Thyroid gland (tissue), 4 donors: ENCODE measurements at places on chromosomes 7 and 10. TPM values are rescaled to one million over a fixed set of nuclear protein-coding genes. Genes with fewer than 3 reads are reported as not detected.

DNA sequence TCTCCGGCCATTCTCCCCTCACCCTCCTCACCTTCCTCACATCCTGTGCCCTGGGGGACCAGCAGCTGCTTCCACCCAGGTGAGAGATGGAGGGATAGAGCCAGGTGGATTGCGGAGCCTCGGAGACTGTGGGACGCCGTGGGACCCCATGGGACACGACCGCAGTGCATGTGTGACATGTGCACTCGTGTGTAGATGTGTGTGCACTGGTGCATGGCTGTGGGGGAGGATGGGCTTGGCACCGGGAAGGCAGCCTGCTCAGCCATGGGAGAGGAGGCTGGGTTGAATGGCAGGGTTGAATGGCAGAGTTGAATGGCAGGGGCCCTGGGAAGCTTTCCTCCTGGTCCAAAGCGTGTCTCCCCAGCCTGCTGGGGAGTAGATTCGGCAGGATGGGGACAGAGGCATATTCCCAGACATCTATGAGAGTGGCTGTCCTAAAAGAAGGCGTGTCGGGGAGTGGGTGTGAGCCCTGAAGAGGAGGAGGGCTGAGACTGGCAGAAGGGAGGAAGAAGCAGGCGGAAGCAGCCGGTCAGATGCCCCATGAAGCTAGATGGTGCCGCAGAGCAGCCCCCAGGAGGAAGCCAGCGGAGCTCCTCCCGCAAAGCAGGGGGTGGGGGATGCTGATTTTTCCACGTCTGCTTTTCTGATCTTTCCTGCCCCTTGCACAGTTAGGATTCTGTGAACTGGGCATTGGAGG lies 815 bp downstream of the GIMAP8 start:
- no peaks in the 10 kb centered on the region for H3K36me3 ChIP-seq
- peak; percentile 19 for DNase-seq
- H3K27ac ChIP-seq = peak overlapping the region; percentile 57

GRCh38 chr10:12597788-12598765 lies 248.7 kb downstream of the CAMK1D start:
- H3K4me3 ChIP-seq = no peak overlapping the region
- no peak for DNase-seq
- no peaks in the 10 kb centered on the region for H3K36me3 ChIP-seq
- no peak overlapping the region for H3K27ac ChIP-seq
- H3K4me1 ChIP-seq = peaks cover 5% of the 10 kb centered on the region

- DNase-seq = no peak
- peaks cover 16% of the 10 kb centered on the region for H3K4me1 ChIP-seq
- H3K4me3 ChIP-seq = no peak overlapping the region
- H3K27ac ChIP-seq = no peak overlapping the region
- no peaks in the 10 kb centered on the region for H3K27me3 ChIP-seq
Observed at GRCh38 chr7:44154703-44155102, 13.6 kb upstream of the MYL7 start.

DNA sequence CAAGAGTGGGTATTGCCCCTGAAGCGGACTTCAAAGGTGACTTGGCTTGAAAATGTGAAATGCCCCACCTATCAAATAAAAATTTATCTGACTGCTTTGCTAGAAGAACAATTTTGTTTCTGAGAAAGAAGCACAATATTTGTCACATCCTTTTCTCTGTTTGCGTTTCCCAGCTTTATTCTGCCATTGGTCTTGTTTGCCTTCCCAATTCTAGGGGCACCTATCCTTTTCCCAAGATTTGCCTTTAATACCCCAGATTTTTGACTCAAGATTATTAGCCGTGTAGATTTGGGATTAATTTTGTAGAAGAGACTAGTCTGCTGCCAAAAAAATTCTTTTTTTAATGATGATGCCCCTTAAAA lies 110.2 kb upstream of the LRGUK start:
- H3K36me3 ChIP-seq = no peaks in the 10 kb centered on the region
- H3K4me3 ChIP-seq = no peak overlapping the region
- no peaks in the 10 kb centered on the region for H3K4me1 ChIP-seq

DNA sequence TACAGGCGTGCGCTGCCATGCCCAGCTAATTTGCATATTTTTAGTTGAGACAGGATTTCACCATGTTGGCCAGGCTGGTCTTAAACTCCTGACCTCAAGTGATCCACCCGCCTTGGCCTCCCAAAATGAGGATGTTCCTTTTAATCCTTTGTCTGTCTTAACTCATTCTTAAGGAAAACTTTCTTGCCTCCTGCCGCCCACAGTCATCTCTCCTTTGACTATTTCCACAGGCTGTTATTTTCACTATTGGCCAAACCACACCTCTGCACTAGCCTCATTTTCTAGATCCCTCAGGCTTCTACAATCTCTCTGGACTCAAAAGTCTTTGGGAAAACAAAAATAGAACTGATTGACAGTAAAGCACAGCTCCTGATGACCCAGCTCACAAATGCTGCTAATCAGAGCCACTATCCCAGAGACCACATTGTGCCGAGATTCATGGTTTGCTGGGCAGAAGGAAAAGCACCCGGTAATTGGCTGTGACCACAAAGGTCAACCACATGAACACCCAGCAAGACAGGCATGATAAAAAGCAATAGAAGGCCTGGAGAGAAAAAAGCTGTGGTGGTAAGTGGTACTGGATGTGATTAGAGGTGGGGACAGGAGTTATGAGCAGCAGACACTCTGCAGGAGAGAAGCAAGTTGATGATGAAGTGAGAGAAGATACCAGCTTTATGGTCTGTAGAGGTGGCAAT lies 44.1 kb upstream of the ZNRF2 start:
- H3K36me3 ChIP-seq = no peaks in the 10 kb centered on the region
- no peak overlapping the region for H3K4me3 ChIP-seq
- H3K4me1 ChIP-seq = peaks cover 8% of the 10 kb centered on the region
- DNase-seq = no peak

DNA sequence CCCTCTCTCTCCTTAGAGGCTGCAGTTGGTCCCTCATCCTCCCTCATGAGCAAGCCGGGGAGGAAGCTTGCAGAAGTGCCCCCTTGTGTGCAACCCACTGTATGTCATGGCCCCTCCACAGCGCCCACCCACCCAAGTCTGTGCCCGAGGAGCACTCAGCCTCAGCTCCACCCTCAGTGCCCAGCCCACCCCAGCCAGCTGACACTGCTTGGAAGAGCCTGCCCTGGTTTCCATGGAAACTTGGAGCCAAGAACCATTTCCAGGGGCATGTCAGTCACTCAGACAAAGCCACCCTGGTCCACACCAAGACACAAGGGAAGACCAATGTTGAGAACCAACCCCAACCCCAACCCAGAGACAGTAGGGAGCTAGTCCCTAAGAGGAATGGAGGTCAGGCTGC lies 79.5 kb downstream of the PAX2 start:
- H3K27ac ChIP-seq = no peak overlapping the region
- peaks cover 36% of the 10 kb centered on the region for H3K27me3 ChIP-seq
- H3K4me3 ChIP-seq = no peak overlapping the region
- H3K36me3 ChIP-seq = no peaks in the 10 kb centered on the region
- DNase-seq = no peak

DNA sequence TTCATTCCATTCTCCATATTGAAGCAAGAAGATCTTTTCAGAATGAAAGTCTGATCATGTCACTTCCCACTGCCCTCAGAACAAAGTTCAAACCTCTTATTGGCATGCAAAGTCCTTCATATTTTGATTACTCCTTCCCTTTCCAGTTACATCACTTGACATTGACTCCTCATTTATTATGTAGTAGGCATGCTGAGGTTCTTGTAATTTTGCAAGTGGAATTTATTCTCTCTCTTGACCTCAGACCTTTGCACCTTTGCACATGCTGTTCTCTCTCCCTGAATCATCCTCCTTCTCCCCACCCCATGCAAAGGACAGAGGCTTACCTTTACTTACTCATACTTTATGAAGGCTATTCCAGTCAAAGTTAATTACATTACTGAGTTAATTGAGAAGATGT lies 13.0 kb downstream of the ITPRID1 start:
- no peaks in the 10 kb centered on the region for H3K4me1 ChIP-seq
- H3K27me3 ChIP-seq = no peaks in the 10 kb centered on the region
- no peak for DNase-seq
- no peak overlapping the region for H3K27ac ChIP-seq

GRCh38 chr7:92768501-92769393 lies 67.6 kb downstream of the CDK6 start:
- H3K4me3 ChIP-seq = no peak overlapping the region
- no peaks in the 10 kb centered on the region for H3K36me3 ChIP-seq
- H3K4me1 ChIP-seq = no peaks in the 10 kb centered on the region
- no peak overlapping the region for H3K27ac ChIP-seq
- H3K27me3 ChIP-seq = no peaks in the 10 kb centered on the region
- no peak for DNase-seq

DNA sequence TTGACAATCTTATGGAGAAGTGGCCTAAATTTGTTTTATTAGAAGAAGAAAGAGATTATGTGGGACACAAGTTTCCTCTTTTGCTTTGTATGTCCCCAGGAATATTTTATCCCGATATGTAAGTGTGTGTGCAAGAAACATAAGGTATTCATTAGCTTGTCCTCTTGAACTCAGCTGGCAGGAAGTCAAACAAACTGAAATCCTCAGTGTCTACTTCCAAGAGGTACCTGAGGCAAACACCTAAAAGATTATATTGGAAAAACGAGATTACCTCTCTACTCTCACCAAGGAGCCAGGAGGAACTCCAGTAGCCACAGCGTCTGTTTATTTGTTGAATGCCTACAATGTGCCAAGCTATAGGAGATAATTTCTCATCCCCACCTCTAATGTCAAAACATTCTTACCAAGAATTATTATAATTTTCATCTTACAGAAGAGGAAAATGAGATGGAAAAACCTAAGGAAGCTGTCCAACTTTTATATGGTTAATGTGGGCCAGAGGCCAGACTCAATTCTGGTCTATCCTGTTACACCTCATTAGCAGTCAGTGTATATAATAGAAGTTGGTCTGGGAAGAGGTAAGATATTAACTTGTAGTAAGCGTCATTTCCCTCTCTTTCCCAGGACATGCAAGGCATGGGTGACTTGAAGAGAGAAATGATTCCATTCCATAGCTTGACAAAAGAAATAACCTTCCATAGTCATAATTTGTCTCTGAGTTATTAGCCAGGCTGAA lies 692.7 kb downstream of the MAGI2 start:
- no peak overlapping the region for H3K27ac ChIP-seq
- no peaks in the 10 kb centered on the region for H3K4me1 ChIP-seq
- no peaks in the 10 kb centered on the region for H3K27me3 ChIP-seq
- no peak overlapping the region for H3K4me3 ChIP-seq

DNA sequence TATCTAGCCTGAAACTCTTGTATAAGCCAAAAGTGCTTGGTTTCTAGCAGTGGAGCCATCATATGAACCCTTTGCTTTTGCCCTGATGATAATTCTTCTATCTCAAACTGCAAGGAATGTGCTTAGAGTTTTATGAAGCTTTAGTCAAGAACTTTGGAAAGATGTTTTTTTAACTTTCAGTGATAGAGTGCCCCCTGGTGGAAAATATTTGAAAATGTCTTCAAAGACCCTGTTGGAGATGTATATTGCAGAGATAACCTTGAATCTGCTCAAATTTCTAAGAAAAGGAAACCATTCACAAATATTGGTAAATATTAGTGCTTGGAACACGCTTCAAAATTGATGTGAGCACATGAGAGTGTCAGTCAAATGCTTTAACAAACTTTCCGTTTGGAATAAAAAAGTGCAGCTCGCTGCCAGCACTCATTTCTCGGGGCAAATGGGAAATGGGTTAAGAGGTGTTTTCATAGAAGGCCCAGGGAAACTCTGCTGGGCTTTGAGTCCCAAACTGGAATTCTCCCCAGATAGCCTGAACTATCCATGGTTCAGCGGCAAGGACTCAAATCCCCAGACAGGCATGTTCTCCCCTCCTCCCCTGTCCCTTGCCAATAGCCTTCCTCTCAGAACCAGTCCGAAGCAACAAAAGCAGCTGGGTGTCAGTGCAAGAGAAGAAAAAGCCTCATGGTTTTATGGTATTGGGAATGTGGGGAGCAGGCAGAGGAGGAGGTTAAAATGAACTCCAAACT lies 129.3 kb downstream of the MYOF start:
- no peaks in the 10 kb centered on the region for H3K27me3 ChIP-seq
- no peak overlapping the region for H3K27ac ChIP-seq
- DNase-seq = no peak
- no peaks in the 10 kb centered on the region for H3K4me1 ChIP-seq

GRCh38 chr10:80598951-80599350 lies 61.2 kb downstream of the SH2D4B start:
- H3K4me1 ChIP-seq = peaks cover 10% of the 10 kb centered on the region
- no peak for DNase-seq
- H3K27me3 ChIP-seq = no peaks in the 10 kb centered on the region

DNA sequence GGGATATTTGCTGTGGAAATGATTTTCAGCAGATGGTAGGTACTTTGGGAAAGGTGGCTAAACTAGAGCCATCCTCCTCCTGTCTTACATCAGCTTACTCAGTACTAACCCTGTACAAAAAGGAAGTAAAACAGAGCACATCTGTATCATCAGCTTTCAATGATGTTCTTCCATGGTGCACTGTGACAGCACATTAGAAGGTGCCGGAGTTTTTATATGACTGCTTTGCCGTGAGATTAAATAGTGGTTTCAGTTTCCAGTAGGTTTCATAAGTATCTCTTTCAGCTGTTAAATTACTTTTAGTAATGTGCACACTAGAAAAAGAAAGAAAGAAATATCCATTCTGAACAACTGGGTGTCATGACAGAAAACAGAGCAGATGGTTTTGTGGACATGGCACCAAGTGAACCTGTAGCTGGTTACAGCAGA lies 86.5 kb downstream of the ARID5B start:
- no peaks in the 10 kb centered on the region for H3K4me1 ChIP-seq
- no peak for DNase-seq
- no peaks in the 10 kb centered on the region for H3K36me3 ChIP-seq
- no peaks in the 10 kb centered on the region for H3K27me3 ChIP-seq
- no peak overlapping the region for H3K4me3 ChIP-seq

DNA sequence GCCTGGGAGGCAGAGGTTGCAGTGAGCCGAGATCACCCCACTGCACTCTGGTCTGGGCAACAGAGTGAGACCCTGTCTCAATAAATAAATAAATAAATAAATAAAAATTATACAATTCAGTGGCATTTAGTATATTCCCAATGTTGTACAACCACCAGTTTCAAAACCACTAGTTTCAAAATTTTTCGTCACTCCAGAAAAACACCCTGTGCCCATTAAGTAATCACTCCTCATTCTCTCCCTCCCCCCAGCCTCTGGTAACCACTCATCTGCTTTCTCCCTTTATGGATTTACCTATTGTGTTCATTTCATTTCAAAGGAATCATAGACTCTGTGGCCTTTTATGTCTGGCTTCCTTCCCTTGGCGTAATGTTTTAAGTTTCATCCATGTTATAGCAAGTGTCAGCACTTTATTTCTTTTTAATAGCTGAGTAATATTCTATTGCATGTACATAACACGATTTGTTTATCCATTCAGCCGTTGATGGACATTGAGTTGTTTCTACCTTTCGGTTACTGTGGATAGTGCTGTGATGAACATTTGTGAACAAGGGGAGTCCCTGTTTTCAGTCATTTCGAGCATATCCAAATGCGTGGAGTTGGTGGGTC lies 29.4 kb upstream of the GOLGA7B start:
- H3K36me3 ChIP-seq = no peaks in the 10 kb centered on the region
- DNase-seq = no peak
- H3K27me3 ChIP-seq = no peaks in the 10 kb centered on the region
- peaks cover 12% of the 10 kb centered on the region for H3K4me1 ChIP-seq
- no peak overlapping the region for H3K4me3 ChIP-seq
- H3K27ac ChIP-seq = no peak overlapping the region

The ACTL6B gene
- 0.93 TPM for total RNA-seq

The ACBD7 gene
- 0.73 TPM for total RNA-seq

The CLCN1 gene
- not detected for total RNA-seq
